Muscle of leg (tissue), 16 donors: ENCODE measurements at places on chromosomes 2 and 18.

- no peak for DNase-seq
These were observed 70.2 kb upstream of the DAPL1 start for GRCh38 chr2:158724803-158725381.

DNA sequence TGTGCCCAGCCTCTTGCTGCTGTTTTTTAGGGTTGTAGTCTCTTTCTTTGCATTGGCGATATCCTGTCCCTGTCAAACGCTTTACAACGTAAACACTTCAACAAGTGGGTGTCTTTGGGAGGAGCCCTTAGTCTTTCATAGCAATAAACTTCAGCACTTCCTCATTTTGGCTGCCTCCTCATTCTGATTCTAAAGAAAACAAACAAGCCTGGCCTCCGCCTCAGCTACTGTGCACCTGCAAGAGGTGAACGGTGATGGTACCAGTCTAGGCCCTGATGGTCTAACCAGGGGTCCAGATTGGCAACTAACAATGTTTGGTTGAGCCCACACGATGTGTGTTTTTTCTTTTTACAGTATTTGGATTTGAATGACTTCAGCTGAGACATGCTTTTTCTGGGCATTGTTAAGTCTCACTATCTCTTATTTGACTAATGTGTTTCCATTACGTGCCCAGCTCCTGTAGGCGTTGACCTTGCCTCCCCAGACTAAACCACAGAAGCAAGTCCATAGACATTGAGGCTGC lies 53.2 kb upstream of the CUL3 start:
- DNase-seq, result peak; percentile 22

GRCh38 chr2:88258208-88258607 lies 88.1 kb downstream of the THNSL2 start:
- no peak for DNase-seq

DNA sequence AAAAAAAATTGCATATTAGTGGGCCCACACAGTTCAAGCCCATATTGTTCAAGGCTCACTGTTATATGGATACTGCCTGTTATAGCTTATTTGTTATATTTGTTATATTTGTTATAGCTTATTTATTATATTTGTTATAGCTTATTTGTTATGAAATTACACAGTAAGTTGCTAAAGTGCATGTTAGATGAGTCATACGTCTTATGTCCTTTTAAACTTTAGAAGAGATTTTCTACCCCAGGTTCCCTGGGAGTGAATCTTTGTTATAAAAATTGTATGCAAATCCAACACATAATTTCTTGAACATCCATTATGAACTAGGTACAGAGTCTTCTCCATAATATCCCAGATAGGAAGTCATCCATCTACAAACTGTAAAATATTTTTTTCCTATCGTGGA lies 22.1 kb downstream of the HTR2B start:
- DNase-seq, result no peak

GRCh38 chr2:210264282-210264681 lies 39.0 kb upstream of the ACADL start:
- DNase-seq, result no peak

DNA sequence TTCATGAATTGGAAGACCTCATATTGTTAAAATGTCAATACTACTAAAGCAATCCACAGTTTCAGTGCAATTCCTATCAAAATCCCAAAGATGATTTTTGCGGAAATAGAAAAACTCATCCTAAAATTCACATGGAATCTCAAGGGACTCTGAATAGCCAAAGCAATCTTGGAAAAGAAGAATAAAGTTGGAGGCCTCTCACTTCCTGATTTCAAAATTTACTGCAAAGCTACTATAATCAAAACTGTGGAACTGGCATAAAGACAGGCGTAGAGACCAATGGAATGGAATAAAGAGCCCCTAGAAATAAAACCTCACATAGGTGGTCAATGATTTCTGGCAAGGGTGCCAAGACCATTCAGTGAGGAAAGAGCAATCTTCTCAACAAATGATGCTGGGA lies 42.3 kb downstream of the ACOXL start:
- peak; percentile 70 for DNase-seq

DNA sequence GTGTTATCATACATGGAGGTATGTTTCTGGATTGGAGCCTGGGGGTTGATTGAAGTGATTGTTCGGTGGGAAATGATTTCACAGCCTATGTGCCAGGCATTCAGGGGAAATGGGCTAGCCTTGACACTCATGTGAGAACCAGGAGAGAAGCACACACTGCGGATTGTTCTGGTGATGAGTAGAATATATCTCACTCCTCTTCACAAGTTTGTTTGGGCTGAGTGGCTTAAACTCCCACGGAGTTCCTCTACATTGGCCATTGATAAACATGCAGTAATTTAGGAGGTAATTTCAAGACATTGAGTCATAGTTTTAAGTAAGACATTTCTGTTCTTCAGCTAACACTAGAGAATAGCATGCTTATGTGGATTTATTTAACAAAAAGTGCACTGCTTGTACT lies 498.9 kb upstream of the NETO1 start:
- DNase-seq, result no peak

DNA sequence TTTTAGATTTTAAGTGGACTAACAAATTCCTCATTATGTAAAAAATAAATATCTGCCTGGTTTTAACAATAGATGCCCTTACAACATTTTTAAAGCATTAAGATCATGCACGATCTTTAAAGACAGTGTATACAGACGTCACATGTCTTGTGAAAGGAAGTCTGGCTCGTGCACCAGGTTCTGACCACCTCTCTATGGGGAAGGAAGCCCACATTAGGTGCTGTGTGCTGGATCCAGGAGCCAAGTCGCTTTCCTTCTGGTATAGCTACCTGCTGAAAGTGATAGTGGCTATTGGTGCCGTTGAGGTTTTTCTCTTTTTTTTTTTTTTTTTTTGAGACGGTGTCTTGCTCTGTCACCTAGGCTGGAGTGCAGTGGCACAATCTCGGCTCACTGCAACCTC lies 116.5 kb downstream of the NCK2 start:
- no peak for DNase-seq

- DNase-seq, result peak; percentile 73
These were observed 112.1 kb downstream of the KYNU start for GRCh38 chr2:142989273-142990204.

DNA sequence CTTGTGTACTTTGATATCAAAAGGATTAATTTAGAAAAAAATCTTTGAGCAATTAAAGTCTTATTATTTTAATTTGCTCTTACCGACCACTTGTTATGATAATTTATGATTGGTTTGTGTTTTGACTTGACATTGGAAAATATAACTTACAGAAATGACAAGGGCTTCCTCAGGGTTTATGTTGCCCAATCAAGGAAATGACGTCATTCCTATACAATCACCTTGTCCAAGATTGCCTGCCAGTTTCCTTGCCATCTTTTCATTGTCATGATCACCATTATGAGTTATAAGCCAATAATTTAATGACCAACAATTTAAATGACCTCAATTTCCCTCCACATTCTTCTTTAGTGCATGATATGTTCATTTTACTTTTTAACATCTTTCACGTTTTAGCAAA lies 351.8 kb upstream of the TMEFF2 start:
- no peak for DNase-seq

- DNase-seq, result no peak
These were observed 33.1 kb downstream of the SEC11C start for GRCh38 chr18:59172664-59173249.

- DNase-seq, result peak; percentile 0
These were observed 200.1 kb downstream of the NDUFA10 start for GRCh38 chr2:239824866-239825704.

DNA sequence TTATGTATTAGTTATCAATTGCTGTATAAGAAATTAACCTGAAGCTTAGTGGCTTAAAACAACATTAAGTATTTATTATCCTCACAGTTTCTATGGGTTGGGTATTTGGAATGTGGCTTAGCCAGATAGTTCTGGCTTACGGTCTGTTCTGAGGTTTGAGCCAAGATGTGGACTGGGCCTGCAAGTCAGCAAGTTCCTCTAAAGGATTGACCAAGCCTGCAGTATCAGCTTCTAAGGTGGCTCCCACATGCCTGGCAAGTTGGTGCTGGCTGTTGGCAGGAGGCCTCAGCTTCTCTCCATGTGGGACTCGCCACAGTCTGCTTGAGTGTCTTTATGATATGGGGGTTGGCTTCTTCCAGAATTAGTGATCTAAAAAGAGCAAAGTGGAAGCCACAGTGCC lies 45.0 kb upstream of the TCF4 start:
- no peak for DNase-seq

GRCh38 chr2:215171796-215172195 lies 33.4 kb upstream of the ABCA12 start:
- DNase-seq, result no peak

DNA sequence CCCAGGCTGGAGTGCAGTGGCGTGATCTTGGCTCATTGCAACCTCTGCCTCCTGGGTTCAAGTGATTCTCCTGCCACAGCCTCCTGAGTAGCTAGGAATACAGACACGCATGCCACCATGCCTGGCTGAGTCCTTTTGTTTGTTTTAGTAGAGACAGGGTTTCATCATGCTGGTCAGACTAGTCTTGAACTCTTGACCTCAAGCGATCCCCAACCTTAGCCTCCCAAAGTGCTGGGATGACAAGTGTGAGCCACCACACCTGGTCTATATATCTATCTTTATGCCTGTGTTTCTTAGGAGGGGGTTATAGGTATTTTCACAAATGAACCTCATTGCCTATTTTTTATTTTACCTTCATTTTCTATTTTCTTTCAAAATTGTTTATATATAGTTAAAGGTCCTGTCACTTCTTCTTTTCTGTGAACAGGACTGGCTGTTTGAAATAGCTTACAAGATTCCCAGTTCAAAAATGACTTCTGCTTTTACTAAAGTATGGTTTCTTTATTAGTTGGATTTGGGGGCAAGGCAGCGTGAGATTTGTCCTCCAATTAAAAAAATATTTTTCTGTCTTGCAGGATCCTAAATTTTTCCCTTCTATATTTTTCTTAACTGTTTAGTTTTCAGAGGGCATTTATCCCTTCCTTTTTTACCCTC lies 16.4 kb upstream of the MARCHF7 start:
- peak; percentile 15 for DNase-seq

GRCh38 chr18:23842305-23842704 lies 153.1 kb downstream of the LAMA3 start:
- DNase-seq, result no peak

- DNase-seq, result no peak
These were observed 355.5 kb upstream of the ZEB2 start for GRCh38 chr2:144875290-144875969.

DNA sequence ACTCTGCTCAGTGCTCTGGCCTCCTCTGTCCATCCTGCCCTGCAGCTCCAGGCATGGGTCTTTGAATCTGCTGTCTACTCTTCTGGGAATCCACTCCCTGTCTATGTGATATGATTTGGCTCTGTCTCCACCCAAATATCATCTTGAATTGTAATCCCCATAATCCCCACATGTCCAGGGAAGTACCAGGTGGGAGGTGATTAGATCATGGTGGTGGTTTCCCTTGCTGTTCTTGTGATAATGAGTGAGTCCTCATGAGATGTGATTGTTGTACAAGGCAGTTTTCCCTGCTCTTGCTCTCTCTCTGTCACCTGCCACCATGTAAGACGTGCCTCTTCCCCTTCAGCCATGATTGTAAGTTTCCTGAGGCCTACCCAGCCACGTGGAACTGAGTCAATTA lies 881.8 kb upstream of the ID2 start:
- no peak for DNase-seq

- DNase-seq, result peak; percentile 95
These were observed 1.2 kb downstream of the ANTXR1 start for GRCh38 chr2:69013840-69014821.

- DNase-seq, result peak; percentile 53
These were observed 63.0 kb downstream of the TANK start for GRCh38 chr2:161223139-161223732.

DNA sequence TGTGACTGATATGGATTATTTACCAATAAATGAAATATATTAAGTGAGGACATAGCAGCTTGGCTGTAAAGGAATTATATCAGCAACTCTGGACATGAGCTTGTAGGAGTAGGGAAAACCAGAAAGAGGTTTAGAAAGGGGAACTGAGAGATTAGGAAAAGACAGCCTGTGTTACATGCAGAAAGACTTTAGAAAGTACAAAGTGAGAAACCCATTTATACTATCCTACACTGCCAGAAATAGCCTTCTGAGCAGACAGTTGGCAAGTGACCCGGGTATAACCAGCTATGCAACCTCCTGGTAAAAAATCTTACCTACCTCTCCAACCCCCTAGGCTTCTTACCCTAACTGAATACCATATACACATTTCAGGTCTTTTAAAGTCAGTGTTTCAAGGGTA lies 134.1 kb downstream of the ANKRD44 start:
- DNase-seq, result no peak

DNA sequence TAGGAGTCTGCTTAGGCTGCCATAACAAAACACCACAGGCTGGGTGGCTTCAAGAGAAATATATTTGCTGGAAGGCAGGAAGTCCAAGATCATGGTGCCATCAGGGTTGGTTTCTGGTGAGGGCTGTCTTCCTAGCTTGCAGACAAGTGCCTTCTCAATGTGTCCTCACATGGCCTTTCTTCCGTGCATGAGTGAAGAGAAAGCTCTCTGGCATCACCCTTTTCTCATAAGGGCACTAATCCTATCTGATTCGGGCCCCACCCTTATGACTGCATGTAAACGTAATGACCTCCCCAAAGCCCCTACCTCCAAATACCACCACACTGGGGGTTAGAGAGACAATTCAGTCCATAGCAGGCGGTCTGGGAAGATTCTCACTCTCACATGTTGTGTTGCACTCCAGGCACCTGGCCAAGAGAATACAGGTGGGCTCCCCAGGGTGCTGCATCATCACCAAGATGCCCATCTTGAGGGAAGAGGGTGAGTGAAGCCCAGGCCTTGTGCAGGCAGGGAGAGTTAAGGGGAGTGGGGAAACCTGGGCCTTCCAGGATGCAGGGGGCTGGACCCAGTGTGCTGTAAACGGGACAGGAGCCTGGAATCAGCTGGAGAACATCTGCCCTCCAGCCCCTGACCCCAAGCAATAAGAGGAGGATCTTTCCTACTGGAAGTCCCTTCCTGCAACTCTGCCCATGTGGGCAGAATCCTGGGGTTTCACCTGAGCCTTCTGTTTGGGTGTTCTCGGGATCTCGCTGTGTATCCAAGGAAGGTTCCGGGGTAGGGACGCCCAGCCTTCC lies 10.2 kb downstream of the CATIP start:
- no peak for DNase-seq

DNA sequence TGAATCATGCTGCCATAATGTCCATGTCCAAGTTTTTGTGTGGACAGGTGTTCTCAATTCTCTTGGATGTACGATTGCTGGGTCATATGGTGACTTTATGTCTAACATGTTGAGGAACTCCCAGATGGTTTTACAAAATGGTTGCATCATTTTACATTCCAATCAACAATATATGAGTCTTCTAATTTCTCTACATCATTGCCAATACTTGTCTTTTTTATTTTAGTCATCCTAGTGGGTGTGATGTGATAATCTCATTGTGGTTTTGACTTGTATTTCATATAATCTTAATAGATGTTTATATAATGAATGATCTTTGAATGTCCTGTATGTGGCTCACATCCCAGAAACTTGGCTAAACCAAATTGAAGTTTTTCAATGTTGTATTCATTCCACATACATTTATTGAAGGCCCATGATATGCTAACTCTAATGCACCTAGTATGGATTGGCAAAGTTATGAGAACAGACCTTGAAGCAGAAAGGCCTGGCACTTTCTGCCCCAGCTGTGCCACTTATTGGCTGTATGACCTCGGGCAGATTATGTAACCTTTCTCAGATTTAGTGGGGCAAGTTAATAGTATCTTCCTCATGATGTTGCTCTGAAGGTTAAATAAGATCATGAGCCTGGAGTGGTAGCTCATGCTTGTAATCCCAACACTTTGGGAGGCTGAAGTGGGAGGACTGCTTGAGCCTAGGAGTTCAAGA lies 205.4 kb downstream of the RAB3GAP1 start:
- DNase-seq, result no peak
